ENCODE measurements at places on chromosomes 12 and 14. TPM values are rescaled to one million over a fixed set of nuclear protein-coding genes. Genes with fewer than 3 reads are reported as not detected.

Gene DAO
- not detected for total RNA-seq

Gene ZNF891
- 3.6 TPM for total RNA-seq

Gene GPR68
- not detected for total RNA-seq

Gene KLHDC1
- 0.69 TPM for total RNA-seq

Gene TEX52
- not detected for total RNA-seq

Gene NID2
- total RNA-seq = 66.1 TPM

Gene LYZ
- total RNA-seq = not detected

DNA sequence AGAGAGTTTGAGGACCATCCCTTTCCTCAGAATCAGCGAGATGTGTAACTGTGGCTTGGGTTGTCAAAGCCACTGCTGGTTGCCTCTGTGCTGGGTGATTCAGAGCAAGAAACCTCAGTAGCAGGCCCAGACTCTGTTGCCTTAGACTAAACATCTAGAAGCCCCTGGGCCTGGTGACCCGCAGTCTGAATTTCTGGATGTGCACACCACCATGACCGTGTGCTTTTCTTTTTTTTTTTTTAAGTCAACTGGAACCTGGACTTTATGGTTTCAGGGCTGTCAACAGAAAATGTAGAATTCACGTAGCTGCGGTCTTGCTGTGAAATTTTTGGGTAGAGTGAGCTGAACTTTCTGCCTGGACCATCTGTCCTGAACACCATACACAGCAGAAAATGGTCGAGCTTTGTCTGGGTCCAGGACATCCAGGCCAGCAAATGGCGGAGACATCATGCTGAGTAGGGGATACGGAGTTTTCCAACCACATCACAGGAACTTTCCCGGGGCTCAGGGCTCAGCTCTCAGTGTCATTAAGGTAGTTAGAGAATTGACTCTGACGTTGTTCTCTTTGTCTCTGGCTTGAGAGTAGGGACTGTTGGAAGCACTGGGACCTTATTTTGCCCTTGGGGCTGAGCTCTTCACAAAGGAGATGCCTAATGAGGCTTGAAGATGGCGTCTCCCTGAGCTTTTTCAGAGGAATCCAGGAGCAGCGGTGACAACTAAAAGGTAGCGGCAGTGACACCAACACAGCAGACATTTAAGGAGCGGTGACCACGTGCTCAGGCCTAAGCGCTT, 23.0 kb upstream of the BATF start:
- no peak for DNase-seq

- no peak for DNase-seq
These were observed 215.6 kb upstream of the DDHD1 start for GRCh38 chr14:53368711-53369201.

GRCh38 chr14:91409928-91410718, 7.5 kb downstream of the CCDC88C start:
- DNase-seq = no peak

GRCh38 chr12:93279565-93280412, 97.9 kb upstream of the NUDT4 start:
- no peak for DNase-seq

DNA sequence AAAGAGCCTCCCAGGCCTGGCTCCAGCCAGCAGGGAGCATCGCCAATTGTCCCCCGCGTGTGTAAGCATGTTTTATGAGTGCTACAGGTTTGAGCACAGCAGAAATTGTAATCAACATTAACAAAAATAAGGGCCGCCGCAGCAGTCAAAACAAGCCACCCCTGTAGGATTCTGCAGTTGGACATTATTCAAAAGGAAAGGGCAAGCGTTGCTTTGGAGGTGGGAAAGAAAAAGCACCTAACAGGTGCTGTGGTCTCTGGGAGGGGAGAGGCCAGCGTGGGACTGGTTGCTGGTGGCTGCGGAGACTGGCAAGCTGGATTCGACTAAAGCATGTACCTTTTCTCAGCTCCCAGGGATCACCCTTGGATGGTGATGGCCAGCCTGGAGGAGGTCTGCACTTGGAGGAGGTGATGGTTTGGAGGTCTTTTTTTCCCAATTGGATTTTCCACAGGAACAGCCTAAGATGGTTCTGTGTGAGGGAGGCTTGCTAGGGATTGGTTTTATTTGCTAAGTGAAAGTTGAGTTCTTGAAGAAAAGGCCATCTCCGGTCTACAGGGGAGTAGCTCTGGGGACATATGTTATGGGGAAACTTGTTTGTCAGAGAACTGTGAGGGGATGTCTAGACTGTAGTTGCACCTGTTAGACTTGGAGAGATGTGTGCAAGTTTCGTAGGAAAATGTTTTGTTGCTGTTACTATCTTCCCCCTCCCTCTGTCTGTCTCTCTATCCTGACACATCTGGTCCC, 2.0 kb downstream of the DYRK2 start:
- no peak for DNase-seq

DNA sequence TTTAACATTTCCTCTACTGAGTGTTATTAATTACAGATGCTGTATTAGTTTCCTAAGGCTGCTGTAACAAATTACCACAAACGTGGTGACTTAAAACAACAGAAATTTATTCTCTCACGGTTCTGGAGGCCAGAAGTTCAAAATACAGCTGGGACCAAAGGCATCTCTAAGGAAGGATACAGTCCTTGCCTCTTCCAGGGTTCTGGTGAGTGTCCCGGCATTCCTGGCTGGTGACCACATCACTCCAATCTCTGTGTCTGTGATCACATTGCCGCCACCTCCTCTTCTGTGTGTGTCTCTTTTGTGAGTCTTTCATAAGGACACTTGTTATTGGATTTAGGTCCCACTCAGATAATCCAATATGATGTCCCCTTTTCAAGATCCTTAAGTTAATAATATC, 85.1 kb upstream of the CCDC198 start:
- no peak for DNase-seq

- DNase-seq = peak; percentile 36
These were observed 17.7 kb downstream of the IRAK4 start for GRCh38 chr12:43776498-43776897.

GRCh38 chr14:94066089-94066676, 14.8 kb downstream of the DDX24 start:
- no peak for DNase-seq

DNA sequence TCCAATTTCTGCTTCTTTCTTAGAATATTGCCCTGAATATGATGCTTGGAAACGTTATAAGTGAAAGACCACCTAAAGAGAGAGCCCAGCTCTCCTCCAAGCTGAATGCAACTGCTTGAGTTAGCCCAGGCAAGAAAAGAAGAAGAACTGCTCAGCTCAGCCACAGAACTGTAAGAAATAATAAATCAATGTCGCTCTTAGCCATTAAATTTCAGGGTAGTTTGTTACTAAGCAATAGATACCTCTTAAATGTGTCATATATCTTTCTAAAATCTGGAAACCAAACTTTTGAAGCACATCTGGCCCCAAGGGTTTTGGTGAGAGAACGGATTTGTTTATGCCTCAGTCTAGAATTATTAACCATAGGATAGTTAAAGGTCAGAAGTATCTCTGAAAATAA, 50.4 kb downstream of the SLC6A15 start:
- no peak for DNase-seq

DNA sequence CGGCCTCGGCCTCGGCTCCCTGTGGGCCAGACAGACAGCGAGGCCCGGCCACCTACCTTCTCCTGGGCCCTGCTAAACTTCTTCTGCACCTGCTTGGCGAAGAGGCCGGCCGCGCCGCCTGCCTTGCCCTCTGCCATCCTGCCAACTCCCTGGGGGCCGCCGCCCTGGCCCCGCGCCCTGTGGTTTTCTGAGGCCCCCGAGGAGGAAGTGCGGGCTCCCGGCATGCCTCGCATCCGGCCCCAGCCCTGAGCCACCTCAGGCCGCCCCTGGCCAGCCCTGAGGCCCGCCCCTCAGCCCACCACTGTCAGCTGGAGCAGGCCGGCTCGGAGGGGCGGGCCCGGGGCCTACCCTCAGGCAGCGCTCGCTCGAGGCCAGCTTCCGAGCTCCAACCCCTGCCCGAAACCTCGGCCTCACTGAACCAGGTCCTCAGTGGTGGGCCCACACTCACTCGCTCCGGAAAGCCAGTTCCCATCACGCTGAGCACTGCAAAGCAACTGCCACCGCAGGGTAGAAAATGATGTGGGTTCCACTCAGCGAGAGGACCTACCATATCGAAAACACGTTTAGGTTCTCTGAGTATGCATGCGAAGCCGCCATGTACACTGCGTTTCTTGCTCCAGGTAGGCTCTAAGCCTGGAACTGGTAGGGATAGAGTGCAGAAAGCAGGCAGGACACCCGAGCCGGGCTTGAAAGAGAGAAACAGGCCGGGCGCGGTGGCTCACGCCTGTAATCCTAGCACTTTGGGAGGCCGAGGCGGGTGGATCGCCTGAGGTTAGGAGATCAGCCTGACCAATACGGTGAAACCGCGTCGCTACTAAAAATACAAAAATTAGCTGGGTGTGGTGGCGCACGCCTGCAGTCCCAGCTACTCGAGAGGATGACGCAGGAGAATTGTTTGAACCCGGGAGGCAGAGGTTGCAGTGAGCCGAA, at the start of gene BIN2:
BIN2 (minus strand) TSS at position 209 of the 930 bp plus-strand sequence; CDS start at position 137, 72 bp downstream.
- no peak for DNase-seq

GRCh38 chr12:46524778-46525177, 152.2 kb upstream of the SLC38A2 start:
- DNase-seq = no peak

- DNase-seq = no peak
These were observed 44.5 kb downstream of the CORO1C start for GRCh38 chr12:108686780-108687179.

GRCh38 chr12:15049461-15050153, 76.8 kb downstream of the PDE6H start:
- DNase-seq = no peak

DNA sequence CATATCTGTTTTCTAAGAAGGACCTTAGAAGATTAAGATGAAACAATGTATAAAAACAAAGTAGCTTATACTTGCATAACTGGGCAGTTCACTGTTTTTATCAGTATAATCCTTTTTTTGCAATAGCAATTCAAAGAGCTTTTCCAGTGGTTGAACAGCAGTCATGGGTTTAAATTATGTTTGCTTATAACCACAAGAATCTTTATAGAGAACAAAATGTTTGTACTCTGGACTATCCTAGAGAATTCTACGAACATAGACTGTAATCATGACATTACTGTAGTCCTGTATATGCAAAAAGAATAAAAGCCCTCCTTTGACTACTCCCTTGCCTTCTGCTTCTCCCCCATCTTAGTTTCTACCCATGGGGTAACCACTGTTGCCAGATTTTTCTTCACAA, 5.7 kb downstream of the FAM177A1 start:
- no peak for DNase-seq

GRCh38 chr12:63387771-63388170, 236.8 kb upstream of the AVPR1A start:
- DNase-seq = no peak

GRCh38 chr12:2168808-2169207, 116.0 kb downstream of the CACNA1C start:
- DNase-seq = no peak

GRCh38 chr12:123098780-123099179, 52.1 kb downstream of the PITPNM2 start:
- DNase-seq = no peak

- DNase-seq = no peak
These were observed 14.9 kb downstream of the RERG start for GRCh38 chr12:15206338-15206737.

DNA sequence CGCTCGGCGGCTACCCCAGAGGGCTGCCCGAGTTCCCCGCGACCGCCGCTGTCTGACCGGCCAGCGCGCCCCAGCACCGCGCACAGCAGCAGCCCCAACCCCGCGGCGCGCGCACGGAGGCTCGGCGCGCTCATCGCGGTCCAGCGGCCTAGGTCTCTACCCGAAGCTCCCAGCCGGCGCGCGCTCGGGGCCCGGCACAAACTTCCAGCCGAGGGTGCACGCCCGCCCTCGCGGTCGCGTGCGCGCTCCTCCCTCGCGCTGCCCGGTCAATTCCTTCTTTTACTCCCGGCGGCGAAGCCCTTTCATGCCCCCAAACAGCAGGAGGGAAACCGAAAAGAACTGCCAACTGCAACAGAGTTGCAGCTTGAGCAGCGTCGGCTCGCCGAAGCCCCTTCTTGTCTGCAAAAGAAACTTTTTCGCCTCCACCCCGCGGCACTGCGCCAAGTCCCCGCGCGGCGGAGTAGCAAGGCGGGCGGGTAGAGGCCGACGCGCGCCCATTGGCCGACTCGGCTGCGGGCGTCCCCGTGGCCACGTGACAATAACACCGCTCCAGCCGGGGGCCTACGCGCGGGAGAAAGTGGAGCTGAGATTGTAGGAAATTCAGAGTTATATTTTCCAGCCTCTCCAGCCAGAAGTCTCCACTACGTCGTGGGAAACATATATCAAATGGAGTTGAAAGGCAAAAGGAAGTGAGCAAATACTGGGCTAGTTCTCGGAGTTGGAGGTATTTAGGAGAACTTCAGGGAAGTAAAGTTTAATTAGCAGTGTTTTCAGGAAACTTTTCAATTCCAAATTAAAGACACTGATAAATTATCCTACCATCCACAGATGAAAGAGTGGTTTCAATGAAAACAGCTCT, at the start of gene LRIG3:
LRIG3 (minus strand) TSS at position 403 of the 859 bp plus-strand sequence; CDS start at position 134, 269 bp downstream.
- DNase-seq = peak; percentile 75

DNA sequence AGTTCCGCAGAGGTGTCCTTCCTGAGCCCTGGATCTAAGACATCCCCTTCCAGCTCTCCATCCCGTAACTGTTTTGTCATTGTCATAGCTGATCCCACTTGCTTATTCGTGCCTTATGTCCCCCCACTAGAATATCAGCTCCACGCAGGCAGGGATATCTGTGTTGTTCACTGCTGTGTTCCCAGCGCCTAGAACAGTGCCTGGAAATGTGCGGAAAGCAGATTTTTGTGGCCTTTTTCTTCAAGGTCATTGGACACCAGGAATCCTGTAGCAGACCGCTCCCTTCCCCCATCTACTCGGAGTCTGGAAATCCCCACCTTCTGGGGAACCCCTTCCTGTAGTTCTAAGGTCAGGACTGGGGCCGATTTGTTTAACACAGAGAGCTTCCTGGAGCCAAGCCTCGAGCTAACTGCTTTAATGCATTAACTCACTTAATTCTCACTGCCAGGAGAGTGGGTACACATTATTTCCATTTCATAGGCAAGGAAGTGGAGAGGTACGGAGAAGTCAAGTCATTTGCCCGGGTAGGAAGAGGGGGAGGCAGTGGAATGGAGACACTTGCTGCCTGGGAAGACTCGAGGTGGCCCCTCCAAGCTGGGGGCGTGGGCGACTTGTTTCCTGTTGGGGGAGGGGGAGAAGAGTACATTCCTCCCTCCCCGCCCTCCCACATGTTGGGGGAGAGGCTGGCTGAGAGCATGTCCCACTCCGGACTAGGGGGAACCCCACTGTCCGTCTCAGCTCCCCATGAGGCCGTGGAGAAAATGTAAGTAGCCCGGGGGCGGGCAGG, 1.2 kb upstream of the SH2B3 start:
- DNase-seq = no peak

Data from NCI-H460 (cell line).